T1000 (cell line): ENCODE measurements at places on chromosomes 1 and 21.

DNA sequence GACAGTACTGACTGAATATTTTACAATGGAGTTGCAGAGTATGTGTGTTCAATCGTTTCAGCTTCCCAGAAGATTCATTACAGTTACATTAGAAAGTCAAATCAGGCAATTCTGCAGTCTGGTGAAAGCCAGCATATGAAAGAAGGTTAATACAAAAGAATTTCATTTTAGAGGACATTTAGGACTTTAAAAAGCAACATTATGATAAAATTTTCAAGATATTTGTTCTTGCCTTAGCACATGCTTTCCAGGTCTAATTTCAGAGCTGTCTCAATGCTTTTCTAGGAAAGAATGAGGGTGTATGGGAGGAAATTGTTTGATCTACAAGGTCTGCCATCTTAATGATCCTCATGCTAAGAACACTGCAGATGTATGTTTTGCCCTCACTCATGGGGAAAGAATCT is 63.2 kb downstream of the RERE start:
- no peak for DNase-seq

DNA sequence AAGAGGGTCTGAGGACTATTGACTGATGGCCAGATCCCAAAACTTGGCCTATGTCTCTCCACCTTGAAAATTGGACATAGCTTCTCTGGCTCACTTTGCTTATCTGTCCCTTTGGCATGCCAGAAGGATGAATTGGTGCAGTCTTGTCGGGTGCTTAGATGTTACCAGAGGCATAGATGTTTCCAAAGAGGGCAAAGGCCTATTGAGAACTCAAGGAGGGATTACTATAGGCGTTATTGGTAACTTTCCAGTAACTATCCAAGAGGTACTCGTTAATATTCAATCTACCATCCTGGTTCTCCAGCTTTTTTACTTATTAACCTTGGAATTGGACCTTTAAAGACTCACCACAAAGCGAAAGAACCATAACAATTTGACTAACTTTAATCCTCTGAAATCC is 368.3 kb upstream of the ESRRG start:
- no peak for DNase-seq

- DNase-seq = peak; percentile 79
These were observed at the start of gene PACC1 for GRCh38 chr1:212414328-212415106. Gene PACC1 (minus strand): TSS chr1:212414886. CDS start chr1:212414757, 129 bp downstream.

- no peak for DNase-seq
These were observed 60.7 kb downstream of the PRKAB2 start for GRCh38 chr1:147111381-147112130.

GRCh38 chr1:215612391-215612790 is 45.3 kb downstream of the KCTD3 start:
- DNase-seq = no peak

- DNase-seq = peak; percentile 47
These were observed 67.1 kb downstream of the HIVEP3 start for GRCh38 chr1:41851589-41851988.

- no peak for DNase-seq
These were observed 61.0 kb upstream of the ATP1A1 start for GRCh38 chr1:116311756-116312680.

DNA sequence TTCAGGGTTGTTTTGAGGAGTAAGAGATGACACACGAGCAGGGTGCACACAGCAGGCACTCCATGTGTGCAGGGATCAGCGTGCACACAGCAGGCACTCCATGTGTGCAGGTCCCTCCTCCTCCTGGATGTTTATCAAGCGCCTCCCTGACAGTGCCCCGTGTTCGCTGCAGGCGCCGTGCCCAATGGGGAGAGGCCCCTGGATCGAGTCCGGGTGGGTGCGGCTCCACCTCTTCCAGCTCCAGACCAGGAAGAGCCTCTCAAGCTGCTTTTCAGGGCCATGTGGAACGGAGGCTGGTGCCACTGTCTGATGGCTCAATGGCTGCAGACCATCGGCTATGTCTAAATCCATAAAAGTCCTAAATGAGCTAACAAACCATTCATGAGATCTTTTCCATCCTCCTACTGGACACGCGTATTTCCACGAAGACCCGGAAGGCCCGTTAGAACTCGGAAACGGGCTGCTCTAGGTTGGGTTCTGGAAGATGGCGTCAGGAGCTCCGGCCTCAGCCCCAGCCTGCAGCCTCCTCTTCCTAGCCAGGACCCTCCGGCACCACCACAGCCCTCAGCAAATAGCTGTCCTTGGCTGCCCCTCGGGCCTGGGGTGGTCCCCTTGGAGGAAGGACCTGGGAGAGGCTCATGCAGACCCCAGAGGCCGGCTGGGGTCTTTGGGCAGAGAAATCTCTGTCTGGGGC is 36.0 kb downstream of the RRP1 start:
- no peak for DNase-seq

- DNase-seq = no peak
These were observed 181.9 kb upstream of the B3GALT2 start for GRCh38 chr1:193368302-193368701.

- no peak for DNase-seq
These were observed 425.2 kb downstream of the TTLL7 start for GRCh38 chr1:83573776-83574175.

DNA sequence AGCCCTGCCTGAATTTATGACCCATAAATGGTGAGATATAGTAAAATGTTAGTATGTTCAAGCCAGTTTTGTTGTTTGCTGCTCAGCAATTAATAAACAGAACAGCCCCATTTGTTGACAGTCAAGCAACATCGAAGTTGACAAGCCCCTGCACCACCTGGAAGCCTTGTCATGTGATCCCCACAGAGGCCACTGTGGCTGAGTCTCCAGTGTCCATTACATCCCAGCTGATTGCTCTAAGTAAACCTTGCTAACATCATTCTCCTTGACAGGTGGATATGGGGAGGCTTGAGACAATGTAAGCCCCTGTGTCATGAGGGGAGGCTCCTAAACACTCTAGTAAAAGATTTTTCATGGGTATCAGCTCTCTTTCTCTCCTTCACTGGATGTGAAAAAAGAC is 17.5 kb upstream of the TACSTD2 start:
- no peak for DNase-seq

DNA sequence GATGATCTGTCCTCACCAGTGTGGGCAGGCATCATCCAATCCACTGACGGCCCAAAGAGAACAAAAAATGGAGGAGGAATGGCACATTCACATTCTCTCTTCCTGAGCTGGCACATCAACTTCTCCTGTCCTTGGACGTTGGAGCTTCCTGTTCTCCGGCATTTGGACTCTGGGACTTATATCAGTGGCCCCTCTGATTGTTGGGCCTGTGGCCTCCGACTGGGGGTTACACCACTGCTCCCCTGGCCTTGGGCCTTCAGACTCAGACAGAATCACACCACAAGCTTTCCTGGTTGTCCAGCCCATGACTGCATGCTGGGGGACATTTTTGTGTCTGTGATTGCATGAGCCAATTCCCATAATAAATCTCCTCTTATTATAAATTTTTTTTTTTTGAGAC is 20.1 kb downstream of the IFNLR1 start:
- no peak for DNase-seq

GRCh38 chr21:41373253-41373652 is 11.4 kb downstream of the MX2 start:
- DNase-seq = no peak

DNA sequence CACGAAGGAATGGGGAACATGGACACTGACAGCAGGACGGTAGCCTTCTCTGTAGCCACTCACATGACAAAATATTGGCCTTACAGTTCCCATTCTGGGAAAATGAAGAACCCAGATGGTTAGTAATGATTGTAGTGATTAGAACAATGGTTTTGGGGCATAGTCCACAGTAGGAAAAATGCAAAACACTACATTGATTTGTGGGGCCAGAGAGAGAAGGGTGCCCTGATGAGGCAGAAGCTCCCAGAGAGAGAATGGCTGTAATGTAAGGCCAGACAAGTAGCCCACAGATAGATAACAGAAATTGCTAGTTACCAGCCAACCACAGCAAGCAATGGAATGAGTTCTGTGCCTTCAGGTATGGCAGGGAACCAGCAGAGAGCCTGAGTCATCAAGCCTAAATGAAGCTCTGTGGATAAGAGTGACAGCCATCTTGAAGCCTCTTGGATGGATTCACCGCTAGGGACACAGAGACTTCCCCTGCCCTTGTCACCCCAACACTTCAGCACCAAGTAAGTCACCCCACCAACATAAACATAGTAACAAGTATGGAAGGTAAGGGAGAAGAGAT is 206.1 kb downstream of the BACH1 start:
- DNase-seq = peak; percentile 36

GRCh38 chr1:156627313-156627880 is 8.2 kb downstream of the HAPLN2 start:
- DNase-seq = peak; percentile 7

GRCh38 chr1:9181990-9182783 is 52.4 kb upstream of the H6PD start:
- no peak for DNase-seq
